Umbilical cord (tissue), 2 donors: ENCODE measurements at places on chromosomes 2 and 18.
A peak's percentile ranks its signal among the peaks of the same experiment; 100 is the strongest.

DNA sequence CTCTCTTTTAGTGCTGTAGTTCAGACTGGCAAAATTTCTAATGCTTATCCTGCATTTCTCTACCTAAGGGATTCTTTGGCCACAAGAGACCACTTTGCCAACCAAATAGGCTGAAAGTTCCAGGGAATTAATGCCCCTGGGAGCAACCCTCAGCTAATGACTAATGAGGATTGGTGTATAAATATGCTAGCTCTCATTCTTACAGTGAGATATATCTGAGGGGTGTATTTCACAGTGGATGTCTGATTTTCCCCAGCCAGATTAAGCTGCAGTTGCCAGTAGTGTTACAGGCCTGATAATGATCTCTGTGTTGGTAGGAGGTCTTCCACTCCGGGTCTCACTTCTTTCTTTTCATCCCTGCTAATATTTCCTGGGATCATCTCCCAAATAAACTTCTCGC is 90.4 kb downstream of the GULP1 start:
- DNase-seq = no peak

DNA sequence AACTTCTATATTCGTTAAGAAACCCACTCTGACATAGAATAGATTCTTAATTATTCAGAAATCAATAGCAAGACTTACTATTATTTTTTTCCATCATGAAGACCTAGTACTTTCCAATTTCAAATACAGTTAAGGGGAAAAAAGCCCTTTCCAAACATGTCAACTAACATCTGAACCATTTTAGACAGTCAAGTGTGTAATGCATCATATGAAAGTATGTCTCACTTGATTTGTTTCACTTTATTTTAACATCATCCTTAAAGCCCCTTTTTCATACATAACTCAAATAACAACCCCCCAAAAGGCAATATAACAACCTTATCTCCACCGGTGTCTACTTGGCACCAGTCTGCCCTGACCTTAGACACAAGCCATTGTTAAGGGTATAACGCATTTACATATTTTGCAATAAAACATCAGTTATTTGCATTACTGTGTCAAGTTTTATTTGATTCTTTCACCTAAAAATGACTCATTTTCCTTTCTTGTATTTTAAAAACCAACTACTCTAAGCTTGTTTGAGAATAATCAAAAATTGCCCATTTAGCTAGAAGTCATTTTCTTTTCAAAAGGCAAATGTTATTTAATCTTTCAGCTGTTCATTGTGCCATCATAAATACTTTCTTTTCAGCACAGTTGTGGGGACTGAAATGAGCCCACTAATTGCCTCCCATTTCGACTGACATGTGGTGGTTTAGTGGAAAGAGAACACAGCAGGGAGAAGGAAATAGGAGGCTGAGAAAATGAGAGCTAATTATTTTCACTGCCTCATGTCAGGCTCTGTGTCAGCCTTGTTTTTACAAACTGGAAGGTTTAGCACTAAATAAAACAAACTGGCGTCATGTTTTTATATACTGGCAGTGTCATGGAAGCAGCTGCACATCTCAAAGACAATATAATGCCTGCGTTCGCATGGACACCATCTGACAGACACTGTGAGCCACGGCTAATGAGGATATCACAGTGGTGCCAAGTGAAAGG is 104.7 kb upstream of the CDCA7 start:
- DNase-seq = no peak

GRCh38 chr18:72544092-72544886 is at the start of gene CBLN2:
TSS of gene CBLN2 (minus strand) at chr18:72544342. CDS start at chr18:72542160, 2,182 bp downstream.
- DNase-seq = peak; percentile 52

DNA sequence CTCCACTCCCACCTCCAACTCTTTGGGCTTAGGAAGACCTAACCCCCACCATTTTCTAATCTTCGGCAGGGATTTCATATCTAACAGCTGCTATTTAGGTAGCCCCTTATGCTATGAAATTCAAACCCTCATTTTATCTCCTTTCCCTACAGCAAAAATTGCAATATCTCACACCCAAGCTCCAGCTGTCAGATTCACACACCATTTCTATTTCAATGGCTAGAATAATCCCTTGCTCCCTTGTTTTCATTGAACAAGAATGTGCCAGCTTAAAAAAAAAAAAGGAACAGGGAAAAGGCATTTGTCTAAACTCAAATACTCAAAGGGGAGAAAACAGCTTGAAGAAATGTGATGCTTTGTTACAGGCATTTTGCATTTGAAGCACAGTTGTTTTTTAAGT is 850.6 kb upstream of the ACVR2A start:
- DNase-seq = no peak

GRCh38 chr2:133497270-133497893 is 70.9 kb downstream of the NCKAP5 start:
- DNase-seq = no peak

DNA sequence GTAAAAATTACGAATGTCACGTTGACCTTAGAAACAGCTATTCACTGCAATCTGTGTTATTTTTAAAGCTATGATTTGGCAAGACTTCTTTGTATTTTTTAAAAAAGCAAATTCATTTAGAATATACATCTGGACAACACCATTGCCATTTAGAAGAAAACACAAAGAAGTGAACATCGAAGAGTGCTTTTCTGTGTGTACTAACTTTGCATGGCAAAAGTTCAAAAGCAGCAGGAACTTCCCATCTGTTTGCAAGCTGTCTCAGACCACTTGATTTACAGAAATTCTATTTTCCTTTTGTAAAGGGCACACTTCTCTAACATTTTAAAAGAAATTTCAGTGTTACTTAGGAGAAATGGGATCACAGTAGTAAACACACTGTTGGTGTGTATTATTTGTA is 145.9 kb downstream of the CALCRL start:
- peak; percentile 12 for DNase-seq

GRCh38 chr2:8633186-8633734 is 48.6 kb upstream of the ID2 start:
- no peak for DNase-seq

- DNase-seq = no peak
These were observed 41.0 kb downstream of the DTNB start for GRCh38 chr2:25632396-25632795.

DNA sequence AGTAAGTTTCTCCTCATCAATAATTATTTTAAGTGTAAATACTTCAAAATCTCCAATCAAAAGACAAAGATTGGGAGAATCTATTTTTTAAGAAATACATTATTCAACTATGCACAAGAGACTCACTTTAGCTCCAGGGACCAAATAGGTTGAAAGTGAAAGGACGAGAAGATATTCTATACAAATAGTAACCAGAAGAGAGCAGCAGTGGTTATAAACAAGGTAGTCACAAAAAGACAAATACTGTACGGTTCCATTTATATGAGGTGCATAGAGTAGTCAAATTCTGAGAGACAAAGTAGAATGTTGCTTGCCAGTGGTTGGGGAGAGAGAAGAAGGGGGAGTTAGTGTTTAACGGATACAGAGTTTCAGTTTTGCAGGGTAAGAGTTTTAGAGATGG is 69.8 kb downstream of the POU3F3 start:
- no peak for DNase-seq

DNA sequence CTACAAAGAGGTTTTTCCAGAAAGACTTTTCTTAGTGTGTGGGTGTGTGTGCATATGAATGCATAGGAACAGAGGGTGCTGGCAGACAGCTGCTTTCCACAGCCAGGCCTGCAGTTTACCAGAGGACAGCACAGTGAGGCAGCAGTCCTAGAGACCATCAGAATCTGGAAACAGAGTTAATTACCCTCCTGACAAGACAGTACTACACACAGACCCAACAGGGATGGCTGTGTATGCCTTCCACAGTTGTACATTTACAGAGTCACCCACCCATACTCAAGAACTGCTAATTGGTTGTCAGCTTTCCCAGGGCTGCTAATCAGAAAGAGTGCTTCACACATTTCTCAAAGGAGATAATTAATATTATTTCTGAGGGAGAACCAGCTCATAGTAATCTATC is 104.7 kb downstream of the FEZ2 start:
- no peak for DNase-seq

- DNase-seq = peak; percentile 79
These were observed 100.4 kb upstream of the SMAD2 start for GRCh38 chr18:48030616-48031480.

GRCh38 chr18:54607213-54608027 is 16.4 kb downstream of the DYNAP start:
- no peak for DNase-seq

DNA sequence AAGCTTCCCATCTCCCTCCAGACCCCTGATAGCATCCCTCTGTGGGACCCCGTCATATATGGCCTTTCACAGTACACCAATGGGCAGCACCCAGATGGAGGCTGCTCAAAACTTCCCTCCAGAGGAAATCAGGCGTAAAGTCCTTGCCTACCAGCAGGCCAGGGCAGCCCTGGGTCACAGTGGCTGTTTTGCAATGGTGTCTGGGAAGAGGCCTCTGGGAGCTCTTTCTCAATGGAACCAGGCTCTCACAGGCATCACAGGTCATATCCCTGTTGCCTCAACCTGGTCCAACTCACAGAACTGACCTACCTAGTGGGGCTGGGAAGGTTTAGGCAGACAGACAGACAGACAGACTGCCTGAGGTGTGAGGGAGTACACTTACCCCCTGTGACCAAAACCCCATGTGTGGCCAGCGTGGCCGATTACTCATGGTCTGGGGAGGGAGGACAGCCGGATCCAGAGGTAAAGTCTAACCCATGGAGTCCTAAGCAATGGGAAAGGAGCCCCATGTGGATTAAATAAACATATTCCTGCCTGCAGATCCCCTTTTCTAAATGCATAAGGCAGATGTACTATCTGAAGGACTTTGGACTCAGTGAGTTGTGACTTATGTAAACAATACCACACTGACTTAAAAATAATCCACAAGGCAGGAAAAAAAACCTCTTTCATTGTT is 58.2 kb downstream of the BCL2L11 start:
- no peak for DNase-seq

- no peak for DNase-seq
These were observed 69.3 kb downstream of the PSMG2 start for GRCh38 chr18:12772111-12772510.

GRCh38 chr2:213627054-213627710 is 342.9 kb downstream of the SPAG16 start:
- no peak for DNase-seq

DNA sequence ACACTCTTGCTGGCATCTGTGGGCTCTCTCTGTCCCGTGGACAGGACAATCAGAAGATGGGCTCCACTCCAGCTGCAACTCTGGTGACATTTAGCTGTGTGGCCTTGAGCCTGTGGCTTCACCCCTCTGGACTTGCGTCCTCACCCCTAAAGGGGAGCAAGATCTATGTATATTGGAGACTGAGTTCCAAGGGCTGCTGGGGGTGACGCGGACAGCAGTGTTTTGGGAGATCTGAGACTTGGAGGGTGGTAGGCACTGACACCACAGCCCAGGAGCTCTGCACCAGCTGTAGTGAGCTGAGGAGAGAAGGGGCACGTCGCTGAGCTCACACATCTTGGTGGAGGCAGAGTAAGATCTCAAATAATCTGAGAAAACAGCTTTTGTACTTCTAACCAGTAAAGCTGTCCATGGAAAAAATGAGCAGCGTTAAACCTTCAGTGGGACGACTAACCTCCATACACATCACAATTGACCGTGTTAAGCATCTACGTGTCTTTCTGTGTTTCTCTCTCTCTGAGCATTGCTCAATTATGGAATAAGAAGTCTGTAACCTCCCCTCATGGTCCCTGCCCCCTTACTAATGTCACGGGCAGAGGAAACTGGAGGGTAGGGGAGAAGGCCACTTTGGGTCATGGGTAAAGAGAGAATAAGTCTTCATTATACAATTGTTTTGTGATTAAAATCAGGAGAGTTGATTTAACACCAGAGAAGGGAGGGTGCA is 85.8 kb downstream of the SH3RF3 start:
- DNase-seq = no peak

GRCh38 chr2:69177063-69177771 is 164.2 kb downstream of the ANTXR1 start:
- peak; percentile 96 for DNase-seq

GRCh38 chr2:120720231-120720630 is 15.4 kb upstream of the GLI2 start:
- DNase-seq = no peak

DNA sequence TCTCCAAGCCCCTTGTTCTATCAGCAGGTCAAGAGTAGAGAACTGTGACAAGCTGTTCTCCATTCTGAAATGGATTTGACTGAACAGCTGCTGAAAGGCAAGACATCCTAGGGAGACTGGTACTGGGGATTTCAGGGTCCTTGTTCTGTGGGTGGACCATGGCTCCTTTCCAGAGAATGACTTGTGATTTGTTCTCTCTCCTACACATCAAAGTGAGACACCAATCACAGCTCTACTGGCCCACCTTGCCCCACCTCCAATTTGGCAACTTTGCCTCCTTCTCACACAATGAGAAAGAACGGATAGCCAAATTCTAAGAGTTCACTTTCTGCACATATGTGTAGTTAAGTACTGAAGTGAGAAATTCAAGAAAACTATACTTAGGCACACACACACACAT is 67.4 kb downstream of the BCL11A start:
- DNase-seq = no peak

DNA sequence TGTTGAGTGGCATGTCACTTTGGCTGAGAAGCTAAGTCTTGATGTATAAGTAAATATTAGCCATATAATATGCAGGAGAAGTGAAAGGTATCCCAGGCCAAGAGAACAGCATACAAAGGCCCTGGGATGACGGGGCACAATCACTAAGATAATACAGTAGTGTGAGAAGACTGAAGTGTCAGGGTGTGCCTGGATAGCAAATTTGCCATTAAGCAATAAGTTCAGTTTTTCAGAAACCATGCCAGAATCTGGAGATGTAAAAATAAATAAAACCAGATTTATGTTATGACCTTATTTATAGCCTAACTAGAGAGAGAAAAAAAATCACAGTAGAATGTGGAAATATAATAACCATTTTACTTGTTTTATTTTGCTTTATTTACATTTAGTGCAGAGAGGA is 1858.7 kb upstream of the CELF4 start:
- no peak for DNase-seq

- DNase-seq = no peak
These were observed 102.2 kb downstream of the PDE1A start for GRCh38 chr2:182324665-182325064.

- DNase-seq = no peak
These were observed 3.3 kb downstream of the TAF1B start for GRCh38 chr2:9846554-9846953.

DNA sequence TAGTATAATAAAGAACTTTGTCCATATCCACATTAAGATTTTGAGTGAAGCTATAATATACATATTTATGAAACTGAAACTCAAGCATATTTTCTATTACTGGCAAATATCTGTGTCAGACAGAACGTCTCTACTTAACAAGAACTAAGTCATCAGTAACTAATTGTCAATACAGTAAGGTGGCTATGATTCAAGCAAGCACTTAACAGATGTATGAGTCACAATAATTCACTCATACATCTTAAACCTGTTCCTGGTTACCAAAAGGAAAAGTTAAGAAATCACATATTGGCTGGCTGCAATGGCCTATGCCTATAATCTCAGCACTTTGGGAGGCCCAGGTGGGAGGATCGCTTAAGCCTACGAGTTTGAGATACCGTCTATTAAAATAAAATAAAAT is 96.0 kb downstream of the SOS1 start:
- no peak for DNase-seq

GRCh38 chr2:96816127-96816835 is at the start of gene CNNM3:
TSS of gene CNNM3 (plus strand) at chr2:96816268. CDS start at chr2:96816278, 10 bp downstream.
- DNase-seq = peak; percentile 98

GRCh38 chr2:188308483-188308882 is 16.8 kb downstream of the GULP1 start:
- peak; percentile 50 for DNase-seq
